ENCODE measurements at places on chromosomes 1 and 21.

DNA sequence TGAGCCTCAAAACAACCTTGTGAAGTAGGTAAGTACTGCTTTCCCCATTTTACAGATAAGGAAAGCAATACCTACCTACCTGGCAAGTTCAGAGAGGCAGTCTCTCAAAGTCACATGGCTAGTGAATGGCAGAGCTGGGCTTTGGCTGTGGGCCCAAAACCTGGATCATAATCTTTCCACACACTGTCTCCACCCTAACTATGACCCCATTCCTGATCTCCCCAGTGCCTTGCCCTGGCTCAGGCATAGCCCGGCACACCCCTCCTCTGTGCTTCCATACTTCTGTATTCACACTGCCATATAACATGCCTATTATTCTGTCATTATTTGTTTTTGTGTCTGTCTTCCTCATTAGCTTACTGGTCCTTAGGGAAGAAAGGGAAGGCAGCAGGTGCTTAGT, 15.9 kb downstream of the GNG12 start:
- no peak for DNase-seq

DNA sequence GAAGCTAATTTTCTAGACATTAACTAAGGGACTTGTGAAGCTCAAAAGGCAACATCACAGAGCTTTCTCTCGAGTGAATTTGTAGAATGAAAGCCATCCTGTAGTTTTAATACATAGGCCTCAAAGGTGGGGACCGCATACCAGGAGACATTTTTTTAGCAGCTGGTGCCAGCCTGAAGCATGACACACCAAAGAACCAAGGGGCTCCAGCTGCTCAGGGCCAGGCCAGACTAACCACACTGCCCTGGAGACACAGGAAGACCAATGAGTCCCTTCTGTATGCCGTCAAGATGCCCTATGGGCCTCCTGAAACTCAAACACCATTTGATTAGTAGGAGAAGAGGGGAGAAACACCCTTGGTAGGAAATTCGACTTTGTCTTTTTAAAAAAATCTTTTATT, 113.9 kb upstream of the CACNA1E start:
- DNase-seq = no peak

DNA sequence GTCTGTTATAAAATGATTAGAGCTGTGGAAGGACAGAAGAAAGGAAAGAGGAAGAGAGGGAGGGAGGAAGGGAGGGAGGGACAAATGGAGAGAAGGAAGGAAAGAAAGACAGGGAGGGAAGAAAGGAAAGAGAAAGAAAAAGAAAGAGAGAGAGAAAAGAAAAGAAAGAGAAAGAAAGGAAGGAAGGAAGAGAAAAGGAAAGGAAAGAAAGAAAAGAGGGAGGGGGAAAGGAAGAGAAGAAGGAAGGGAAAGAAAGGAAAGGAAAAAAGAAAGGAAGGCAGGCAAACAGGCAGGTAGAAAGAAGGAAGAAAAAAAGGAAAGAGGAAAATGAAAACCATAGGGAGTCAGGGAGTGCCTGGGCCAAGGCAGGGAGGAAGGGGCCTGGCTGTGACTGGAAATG, 14.5 kb upstream of the BACE2 start:
- no peak for DNase-seq

GRCh38 chr1:168726719-168727118, 2.3 kb downstream of the DPT start:
- DNase-seq = no peak

DNA sequence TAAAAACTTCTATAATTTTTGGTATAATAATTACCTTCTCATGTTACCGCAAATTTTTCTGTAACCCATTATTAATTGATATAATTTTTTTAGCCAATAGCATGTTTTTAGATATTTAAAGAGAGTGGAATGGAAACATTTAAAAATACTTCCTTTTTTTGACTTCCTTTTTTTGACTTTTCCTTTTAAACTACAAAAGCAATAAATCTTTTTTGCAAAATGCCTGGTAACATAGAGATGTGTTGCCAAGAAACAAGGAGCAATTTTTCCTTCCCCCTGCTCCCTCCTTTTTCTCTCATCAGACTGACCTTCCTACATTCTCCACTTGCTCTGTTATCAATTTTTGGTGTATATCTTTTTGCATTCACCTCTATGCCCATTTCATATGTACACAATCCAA, 666.2 kb downstream of the ADGRL2 start:
- DNase-seq = no peak

DNA sequence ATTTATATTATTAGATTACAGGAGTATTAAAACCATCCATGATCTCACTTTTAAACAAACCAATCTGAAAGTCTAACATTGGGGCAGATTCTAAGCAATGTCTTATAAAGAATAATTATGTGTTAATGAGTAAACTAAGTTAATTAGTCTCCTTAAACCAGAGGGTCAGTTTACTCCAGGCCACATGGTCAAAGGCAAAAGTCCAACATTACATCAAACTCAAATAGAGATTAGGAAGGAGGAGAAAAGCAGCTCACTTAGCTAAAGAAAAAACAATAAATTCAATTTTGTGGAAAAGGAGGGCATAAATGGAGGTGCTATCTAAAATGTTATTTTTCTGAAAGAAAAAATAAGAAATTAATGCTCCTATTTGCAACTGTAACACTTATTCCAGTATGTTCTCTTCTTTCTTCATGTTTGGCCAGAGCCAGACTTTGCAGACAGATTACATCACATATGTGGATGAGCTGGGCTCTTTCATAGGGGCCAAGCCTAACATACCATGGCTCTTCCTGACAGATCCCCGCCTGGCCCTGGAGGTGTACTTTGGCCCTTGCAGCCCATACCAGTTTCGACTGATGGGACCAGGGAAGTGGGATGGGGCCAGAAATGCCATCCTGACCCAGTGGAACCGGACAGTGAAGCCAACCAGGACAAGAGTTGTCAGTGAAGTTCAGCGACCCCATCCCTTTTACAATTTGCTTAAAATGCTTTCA, 24.3 kb upstream of the FMO2 start:
- DNase-seq = no peak

- DNase-seq = no peak
These were observed 199.7 kb upstream of the TMPRSS15 start for GRCh38 chr21:18603261-18603660.

DNA sequence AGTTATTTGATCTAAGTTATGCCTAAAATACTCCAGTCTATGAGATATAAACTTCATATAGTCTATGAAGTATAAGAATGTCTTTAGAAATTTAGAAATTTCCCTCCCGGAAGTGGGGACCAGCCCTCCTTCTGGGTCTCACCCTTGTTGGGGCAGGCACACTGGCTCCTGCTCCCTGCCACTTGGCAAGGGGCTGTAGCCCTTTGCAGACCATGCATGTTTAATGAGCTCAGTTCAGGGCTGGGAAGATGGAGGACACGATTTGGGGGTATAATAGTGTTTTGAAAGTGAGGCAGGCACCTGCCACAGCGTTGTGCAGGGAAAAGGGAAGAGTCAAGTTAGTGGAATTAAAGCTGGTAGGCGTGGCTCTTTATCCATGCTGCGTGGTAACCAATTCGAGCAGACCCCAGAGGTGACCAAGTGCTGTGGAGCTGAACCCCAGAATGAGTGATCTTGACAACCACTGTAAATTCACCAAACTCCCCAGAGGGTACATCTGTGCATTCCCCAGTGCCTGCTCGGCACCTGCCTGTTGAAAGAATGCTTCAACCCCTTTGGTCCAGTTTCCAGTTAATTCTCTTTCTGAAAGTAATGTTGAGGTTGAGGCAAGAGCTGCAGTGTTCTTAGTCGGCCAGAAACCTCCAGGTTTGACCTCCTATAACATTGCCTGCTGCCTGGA, 79.6 kb downstream of the DOP1B start:
- no peak for DNase-seq

DNA sequence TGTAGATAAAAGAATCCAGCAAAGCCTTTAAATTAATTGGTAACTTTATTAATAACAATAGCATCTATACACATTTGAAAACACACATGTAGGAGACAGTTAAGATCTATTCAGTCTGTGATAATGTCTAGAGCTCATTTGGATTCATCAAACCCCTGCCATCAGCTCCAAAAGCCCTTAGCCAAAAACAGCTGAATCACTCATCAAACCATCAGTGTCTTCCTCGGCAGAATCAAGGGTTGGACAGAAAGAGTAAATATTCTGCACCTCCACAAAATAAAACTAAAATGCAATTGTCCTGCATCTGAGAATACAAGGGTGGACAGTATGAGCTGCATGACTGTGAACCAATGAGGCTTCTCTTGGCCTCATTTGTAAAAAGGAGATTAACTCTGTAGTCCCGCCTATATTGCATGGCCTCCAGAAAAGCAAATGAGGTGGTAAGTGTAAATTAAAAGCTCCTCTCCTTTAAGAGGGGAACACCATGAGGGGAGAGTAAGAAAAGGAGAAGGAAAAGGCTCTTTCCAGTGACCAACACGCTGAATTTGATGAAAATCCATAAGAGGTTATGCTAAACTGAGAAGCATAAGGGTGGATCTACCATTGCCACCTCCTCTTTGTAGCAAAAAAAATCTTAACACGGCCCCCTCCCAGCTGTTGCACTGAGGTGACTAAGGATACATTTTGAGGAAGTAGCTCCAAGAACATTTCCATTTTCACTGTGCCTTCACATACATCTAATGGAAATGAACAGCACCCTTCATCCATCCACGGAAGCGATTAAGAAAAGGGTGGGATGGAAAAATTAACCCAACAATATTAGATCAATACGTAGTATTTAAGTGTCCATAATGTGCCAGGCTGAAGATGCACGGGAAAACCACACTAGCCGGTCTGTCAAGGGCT, 14.7 kb upstream of the BOLA1 start:
- DNase-seq = peak; percentile 24

GRCh38 chr1:214108097-214108446, 120.3 kb downstream of the PROX1 start:
- DNase-seq = no peak

DNA sequence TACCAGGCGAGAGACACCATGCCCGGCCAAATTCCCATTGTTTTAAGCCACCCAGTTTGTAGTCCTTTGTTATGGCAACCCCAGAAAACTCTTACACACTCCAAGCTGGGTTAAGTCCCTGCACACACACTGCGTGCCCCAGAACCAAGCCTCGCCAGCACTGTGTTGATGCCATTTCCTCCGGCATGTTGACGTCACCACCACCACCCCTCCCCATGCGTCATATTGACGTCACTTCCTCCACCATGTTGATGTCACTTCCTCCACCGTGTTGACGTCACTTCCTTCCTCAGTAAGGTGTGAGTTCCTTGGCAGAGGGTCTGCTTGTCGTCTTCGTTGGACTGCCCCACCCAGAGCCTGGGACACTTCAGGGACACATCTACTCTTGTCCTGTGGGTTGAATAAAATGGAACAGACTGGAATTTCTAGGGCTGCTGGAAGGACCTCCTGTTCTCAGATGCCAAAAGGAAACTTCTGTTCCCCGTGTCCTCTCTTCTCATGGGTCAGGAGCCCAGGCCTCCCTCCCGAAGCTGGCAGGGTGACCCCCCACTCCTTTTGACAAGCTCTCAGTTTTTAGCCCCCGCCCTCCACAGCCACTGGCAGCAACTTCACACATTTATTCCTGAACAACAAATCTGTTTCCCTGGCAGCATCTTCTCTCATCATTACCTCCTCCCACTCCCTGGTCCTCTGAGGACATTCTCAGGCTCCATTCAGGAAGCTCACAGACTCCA, 643.3 kb downstream of the NPHP4 start:
- DNase-seq = peak; percentile 11

DNA sequence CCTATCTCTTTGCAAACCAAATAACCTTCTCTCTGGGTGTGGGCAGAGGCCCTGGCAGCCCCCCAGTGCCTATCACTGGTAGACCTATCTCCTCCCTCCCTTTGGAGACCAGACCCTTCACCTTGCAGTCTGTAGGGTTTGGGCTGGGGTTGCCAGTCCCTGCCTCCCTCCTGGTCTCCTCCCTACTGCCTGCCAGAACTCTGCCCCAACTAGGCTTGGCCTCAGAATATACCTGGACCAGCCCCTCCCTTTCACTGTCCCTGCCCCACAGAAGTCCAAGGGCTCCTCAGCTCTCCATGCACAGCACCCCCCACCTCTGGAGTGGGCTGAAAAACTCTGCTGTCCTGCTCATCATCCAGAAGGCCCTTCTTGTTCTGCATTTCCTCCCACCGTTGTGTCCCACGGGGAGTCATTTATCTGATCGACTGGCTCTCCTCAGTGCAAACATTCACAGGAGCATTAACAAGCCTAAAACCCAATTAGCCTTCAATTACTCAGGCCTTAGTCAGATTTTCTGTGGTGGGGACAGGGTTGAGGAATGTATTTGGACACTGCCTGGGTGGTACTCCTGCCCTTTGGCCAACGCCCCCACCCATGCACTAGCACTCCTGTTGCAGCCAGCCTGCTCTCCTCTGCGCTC, 27.7 kb upstream of the DMBX1 start:
- no peak for DNase-seq

GRCh38 chr1:43048601-43049011, 89.9 kb upstream of the SLC2A1 start:
- DNase-seq = no peak

GRCh38 chr1:239987103-239987745, 104.5 kb upstream of the FMN2 start:
- no peak for DNase-seq

- DNase-seq = no peak
These were observed 1103.0 kb downstream of the PLA2G4A start for GRCh38 chr1:187931776-187932175.

GRCh38 chr1:226293553-226293920, 15.4 kb downstream of the LIN9 start:
- DNase-seq = no peak

DNA sequence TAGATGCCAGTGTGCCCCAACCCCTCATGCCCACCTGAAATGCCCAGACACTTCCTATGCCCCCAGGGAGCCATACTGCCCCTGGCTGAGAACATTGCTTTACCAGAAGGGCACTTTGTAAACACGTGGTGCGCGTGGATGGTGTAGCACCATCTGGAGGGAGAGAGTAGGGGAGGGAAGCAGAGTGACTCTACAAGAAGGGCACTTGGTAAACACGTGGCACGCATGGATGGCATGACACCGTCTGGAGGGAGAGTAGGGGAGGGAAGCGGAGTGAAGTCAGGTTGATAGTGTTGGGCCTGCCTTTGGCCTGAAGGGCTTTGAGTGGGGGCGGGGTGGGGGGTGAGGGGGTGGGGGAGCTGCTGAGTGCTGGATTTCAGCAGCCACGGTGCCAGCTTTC, 324.0 kb upstream of the VAMP3 start:
- no peak for DNase-seq

GRCh38 chr1:180119837-180120236, 34.8 kb upstream of the QSOX1 start:
- no peak for DNase-seq

GRCh38 chr1:48616710-48617109, 144.7 kb upstream of the SPATA6 start:
- no peak for DNase-seq

- no peak for DNase-seq
These were observed 138.7 kb downstream of the MIS18A start for GRCh38 chr21:32140151-32140550.

- DNase-seq = no peak
These were observed 18.9 kb downstream of the HSF2BP start for GRCh38 chr21:43640400-43640799.
